ENCODE measurements at places on chromosomes 5 and 9.

DNA sequence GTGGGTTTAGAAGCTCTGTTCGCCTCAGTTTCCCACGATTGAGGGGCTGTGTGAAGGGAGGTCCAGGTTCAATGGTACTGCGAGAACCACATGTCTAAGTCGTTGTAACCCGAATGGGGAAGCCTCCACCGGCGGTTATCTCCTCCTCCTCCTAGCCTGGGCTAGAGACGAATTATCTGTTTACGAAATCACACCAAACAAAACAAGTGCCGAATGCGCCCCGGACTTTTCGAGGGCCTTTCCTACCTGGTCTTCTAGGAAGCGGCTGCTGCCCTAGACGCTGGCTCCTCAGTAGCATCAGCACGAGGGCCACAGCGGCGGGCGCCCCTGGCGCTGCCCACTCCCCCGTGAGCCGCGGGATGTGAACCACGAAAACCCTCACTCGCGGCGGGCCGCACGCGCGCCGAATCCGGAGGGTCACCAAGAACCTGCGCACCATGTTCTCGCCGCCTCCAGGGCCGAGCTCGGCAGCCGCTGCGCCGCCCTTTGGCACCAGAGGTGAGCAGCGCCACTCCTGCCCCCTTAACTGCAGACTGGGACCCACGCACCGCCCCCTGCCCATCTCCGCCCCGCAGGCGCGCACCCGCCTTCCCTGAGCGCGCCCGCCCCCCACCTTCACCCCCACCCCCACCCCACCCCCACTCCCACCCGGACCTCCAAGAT, at the start of gene CDKN2A:
CDKN2A (minus strand) TSS at position 500 of the 663 bp plus-strand sequence.
- peak; percentile 65 for DNase-seq

DNA sequence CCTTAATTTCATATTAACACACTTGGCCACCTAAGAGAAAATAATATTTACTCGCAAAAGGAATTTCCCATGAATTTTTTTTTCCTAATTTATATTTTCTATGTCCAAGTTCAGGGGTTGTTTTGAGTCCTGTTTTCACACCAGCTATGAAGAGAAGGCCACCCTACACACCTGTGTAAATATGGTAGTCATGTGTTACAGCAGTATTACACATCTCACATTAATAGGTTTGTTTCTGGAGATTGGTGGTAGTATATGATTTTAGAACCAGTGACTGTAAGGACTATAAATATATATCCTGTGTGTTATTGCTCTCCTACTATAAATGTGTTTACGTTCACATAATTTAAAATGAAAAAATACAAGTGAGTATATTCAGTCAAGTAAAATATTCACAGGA, 147.5 kb downstream of the PAM start:
- DNase-seq = no peak

DNA sequence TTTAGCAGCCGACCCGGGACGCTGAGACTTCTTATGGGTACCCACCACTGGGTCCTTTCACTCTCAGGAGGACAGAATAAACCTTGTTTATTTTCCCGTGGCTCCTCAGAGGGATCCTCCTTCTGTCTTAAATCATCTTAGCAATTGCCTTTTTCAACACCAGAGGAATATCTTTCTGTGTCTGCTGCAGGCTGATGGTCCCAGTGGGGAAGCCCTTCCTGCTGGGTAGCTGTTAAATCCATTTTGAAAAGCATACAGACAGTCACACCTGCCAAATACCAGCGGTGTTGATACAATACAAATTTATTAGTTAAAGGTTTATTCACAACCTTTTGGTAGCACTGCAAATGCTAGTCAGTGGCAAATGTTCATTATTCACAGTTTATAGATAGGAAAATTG, 222.9 kb downstream of the AOPEP start:
- DNase-seq = peak; percentile 49

- no peak for DNase-seq
Observed at GRCh38 chr5:128513806-128514205, 24.2 kb downstream of the FBN2 start.

GRCh38 chr5:82439750-82440445, 161.7 kb upstream of the RPS23 start:
- no peak for DNase-seq

GRCh38 chr5:137073189-137073588, 425.9 kb downstream of the SPOCK1 start:
- no peak for DNase-seq

GRCh38 chr5:124919747-124920525, 173.5 kb upstream of the ZNF608 start:
- DNase-seq = no peak

DNA sequence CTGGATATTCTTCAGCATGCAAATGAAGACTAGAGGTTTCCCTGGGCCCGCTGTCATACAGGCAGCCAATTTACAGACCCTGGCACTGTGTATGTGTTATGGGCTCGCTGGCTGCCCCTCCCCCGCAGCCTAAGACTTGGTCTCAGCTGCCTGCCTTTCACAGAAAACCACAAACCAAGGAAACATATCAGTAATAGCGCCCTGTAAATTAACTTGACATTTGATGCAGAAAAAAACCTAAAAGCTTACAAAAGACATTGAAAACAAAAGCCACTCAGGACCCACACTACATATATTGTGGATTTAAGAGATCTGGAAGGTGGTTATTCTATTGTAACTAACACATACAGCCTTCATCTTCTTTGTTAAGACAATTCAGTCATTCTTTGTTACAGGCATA, 287.0 kb upstream of the TMEM161B start:
- peak; percentile 49 for DNase-seq

- no peak for DNase-seq
Observed at GRCh38 chr5:14868771-14869170, 2.8 kb downstream of the ANKH start.

- DNase-seq = no peak
Observed at GRCh38 chr9:7115606-7116005, 357.8 kb downstream of the KDM4C start.

DNA sequence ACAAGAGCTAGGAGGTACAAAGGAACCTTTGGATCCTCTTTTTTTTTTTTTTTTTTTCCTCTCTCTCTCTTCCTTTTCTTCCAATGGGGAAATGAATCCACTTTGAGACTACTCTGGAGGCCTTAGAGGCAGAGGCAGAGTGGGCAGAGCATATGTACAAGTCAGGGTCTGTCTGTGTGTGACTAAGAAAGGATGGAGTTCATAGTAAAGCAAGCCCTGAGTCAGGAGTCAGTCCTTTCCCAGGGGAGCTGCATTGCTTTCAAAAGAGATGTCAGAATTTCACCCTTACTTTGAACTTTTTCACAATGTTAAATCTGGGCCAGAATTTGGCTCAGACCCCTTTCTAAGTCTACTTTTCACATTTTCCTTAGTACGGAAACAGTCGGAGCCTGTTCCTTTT, 792.4 kb upstream of the C9orf72 start:
- DNase-seq = peak; percentile 4

- no peak for DNase-seq
Observed at GRCh38 chr9:23814243-23814642, 11.8 kb downstream of the ELAVL2 start.

- no peak for DNase-seq
Observed at GRCh38 chr5:54220230-54221040, 89.9 kb downstream of the ARL15 start.

- no peak for DNase-seq
Observed at GRCh38 chr5:163790497-163790896, 285.1 kb downstream of the MAT2B start.

DNA sequence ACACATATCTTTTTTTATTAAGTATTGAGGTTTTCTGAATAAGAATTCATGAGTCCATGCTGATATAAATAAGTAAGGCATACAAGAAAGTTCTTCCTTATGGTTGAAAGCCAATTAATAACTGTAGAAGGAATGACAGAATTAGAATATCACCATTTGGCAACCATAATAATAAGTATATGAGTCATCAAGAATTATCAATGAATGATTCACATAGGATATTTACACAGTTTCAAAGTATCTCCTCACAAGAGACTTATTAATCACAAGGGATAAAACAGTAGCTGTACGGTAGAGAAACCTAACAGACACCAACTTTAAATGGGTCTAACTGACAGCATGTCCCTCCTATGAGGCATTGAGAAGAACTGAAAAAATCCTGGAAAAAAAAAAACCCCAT, 161.6 kb downstream of the NR3C1 start:
- no peak for DNase-seq

- DNase-seq = peak; percentile 54
Observed at GRCh38 chr9:127505396-127506116, 54.2 kb downstream of the LRSAM1 start.

- DNase-seq = no peak
Observed at GRCh38 chr5:32038523-32038922, 135.6 kb downstream of the GOLPH3 start.

DNA sequence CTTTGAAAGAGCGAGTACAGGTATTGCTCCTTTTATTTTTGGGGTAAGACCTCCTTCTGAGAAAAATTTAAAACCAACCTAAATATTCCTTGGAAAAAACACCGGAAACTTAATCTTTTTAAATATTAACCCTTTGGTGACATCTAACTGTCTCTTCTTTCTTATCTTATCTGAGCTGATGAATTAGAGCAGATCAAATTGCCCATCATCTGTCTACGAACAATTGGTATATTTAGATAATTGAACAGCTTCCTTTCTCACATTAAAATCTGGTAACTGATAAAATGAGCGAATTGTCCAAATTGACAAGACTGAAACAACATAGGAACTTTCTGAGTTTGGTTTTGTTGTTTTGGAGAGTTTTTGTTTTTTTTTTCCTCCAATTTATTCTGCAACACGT, 2.0 kb downstream of the ISL1 start:
- no peak for DNase-seq

GRCh38 chr5:140399979-140400729, 1.5 kb upstream of the ANKHD1 start:
- no peak for DNase-seq

GRCh38 chr9:77066388-77066787, 46.9 kb downstream of the FOXB2 start:
- DNase-seq = no peak

GRCh38 chr9:107462691-107463090, 26.9 kb downstream of the KLF4 start:
- DNase-seq = no peak

DNA sequence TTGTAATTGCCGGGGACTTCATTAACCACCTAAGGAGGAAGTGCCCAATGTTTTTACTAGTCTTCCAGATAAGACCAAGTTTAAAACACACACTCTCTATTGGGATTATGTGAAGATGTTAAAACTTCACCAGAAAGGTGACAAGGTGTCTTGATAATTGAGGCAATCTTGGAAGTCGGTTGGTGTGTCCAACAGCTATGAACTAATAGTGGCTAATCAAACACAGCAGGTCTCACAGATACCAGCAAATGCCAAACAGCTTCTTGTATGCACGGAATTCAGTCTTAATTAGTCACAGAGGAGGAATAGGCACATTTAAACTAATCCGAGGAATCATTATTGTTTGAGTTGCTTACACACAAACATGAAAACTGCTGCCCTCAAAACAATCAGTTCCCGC, 214.5 kb downstream of the SEC61B start:
- peak; percentile 75 for DNase-seq

DNA sequence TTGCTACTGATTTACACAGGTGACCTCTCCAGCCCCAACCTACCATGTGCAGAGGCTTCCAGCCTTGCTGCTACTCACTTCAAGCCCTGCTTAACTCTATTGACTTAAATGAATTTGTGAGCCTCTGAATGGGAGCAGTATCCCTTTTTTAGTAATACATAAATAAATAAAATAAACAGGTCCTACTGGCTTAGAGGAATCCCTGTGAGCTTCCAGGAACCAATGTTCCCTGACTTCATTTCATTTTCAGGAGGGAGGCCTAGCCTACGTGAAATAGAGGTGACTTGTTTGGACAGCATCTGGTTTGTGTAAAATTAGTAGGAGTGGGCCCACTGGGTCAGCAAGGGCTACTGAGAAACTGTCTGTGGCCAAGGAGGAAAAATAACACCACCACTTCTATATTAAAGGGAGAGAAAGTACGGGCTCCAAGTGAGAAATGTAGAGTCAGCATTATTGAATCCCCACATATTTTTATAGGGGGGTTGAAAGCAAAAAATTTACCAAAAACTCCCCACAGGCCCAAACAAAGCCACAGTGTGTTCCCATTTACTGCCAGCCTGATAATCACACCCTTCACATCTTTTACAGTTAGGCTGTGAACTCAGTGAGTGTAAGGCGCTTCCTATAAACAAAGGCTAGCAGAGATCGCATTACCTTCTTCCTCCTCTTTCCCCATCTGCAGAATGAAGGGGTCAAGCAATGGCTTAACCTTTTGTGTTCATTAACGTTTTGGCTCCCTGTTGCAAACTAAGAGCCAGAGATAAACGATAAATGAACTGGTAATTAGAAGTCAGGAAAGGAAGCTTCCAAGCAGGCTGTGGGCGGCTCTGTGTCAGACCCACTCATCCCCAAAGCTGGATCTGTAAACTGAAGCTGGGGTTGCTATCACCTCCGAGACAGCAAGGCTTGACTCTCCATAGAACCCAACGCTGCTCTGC, 138.8 kb upstream of the LIFR start:
- peak; percentile 73 for DNase-seq

DNA sequence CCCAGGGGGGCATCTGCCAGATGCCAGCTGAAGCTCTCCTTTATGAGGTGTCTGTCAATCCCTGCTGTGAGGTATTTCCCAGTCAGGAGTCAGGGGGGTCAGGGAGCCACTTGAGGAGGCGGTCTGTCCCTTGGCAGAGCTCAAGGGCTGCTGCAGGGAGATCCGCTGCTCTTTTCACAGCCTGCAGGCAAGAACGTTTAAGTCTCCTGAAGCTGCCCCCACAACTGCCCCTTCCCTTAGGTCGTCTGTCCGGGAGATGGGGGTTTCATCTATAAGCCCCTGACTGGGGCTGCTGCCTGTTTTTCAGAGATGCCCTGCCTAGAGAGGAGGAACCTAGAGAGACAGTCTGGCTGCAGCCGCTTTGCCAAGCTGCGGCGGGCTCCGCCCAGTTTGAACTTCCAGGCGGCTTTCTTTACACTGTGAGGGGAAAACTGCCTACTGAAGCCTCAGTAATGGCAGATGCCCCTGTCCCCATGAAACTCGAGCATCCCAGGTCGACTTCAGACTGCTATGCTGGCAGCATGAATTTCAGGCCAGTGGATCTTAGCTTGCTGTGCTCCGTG, 148.3 kb downstream of the RPS23 start:
- DNase-seq = peak; percentile 80

GRCh38 chr5:67921004-67921601, 294.5 kb upstream of the PIK3R1 start:
- DNase-seq = no peak

DNA sequence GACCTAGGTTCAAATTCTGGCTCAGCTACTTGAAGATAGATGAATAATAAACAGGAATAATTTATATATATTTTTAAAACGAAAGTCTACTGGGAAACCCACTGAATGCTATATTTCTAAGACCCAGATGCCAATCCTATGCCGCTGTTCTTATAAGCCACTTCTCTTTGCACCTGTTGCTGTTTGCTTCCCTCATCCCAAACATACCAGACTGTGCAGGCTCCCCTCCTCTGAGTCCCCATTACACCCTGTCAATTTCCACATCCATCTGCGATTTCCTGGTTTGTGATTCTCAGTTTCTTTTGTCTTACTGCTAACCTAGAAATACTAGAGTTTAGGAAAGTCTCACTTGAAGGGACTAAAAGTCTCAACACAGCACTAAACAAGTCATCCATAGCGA, 92.8 kb upstream of the CAST start:
- no peak for DNase-seq

GRCh38 chr9:120383999-120384924, 195.7 kb downstream of the CDK5RAP2 start:
- DNase-seq = no peak

Data from mesendoderm (in vitro differentiated cells).